Sigmoid colon (tissue), 7 donors: ENCODE measurements at places on chromosomes 3 and 15. TPM values are rescaled to one million over a fixed set of nuclear protein-coding genes. Genes with fewer than 3 reads are reported as not detected.

- DNase-seq: no peak
Observed at GRCh38 chr15:63185206-63185605, 4.2 kb upstream of the RAB8B start.

DNA sequence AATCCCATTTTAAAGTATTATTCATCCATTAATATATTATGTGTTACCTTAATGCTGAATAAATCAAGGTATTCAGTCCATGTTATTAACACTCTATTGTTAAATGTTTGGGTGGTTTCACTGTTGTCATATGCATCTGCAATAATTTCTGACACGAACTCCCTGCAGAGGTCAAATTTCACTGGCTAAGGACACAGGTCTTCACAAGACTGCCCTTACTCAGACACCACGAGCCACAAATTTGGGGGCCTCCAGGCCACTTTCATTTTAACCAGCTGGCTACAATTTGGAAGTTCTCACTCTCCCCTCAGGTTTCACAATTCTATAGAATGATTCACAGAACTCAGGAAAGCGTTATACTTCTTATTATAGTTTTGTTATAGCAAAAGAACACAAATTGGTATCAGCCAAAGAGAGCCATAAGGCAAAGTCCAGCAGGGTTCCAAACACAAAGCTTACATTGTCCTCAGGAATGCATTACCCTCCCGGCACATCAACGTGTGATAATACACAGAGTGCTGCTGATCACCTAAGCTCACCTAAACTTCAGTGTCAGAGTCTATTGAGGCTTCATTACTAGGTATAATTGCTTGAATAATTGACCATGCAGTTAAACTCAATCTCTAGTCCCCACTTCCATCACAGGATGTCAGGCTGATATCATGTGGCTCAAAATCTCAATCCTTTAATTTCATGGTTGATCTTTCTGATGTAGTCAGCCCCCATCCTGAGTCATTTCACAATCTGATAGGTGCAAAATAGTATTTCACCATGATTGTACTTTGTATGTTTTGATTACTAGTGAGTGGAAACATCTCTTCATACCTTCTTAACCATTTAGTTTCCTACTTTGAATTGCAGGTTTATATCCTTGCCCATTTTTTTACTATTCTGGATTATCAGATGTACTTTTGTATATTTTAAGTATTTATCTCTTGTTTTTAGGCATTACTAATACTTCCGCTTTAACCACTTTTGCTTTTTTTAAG is 441.4 kb upstream of the AGTR1 start:
- DNase-seq: no peak

- DNase-seq: no peak
Observed at GRCh38 chr3:13078163-13078905, 5.1 kb upstream of the IQSEC1 start.

- no peak for DNase-seq
Observed at GRCh38 chr15:68633231-68634121, 54.7 kb downstream of the CORO2B start.

DNA sequence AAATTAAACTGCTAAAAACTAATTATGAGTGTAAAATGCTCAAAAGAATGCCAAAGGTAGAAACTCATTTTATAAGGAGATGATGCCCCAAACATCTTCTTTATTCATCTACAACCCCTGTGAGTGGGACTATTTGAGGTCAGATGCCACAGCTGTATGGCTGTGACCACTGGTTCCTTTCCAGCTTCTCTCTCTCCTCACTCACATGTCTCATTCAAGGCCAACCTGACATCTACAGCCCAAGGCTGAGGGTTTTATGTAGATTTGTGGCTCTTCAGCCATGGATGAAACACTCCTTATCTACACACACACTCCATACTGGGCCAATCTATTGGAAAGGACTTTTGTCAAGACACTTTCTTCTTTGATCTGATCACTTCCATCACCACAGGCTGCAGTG is 231.3 kb downstream of the KCNMB2 start:
- no peak for DNase-seq

DNA sequence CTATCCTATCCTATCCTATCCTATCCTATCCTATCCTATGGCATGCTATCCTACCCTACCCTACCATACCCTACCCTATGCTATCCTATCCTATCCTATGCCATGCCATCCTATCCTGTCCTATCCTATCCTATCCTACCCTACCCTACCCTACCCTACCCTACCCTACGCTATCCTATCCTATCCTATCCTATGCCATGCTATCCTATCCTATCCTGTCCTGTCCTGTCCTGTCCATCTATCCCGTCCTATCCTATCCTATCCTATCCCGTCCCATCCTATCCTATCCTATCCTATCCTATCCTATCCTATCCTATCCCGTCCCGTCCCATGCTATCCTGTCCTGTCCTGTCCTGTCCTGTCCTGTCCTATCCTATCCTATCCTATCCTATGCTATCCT is 57.4 kb downstream of the SLC6A11 start:
- DNase-seq: no peak

Gene TRPM1
- polyA plus RNA-seq: not detected

Gene ZNF502
- 1.8 TPM for polyA plus RNA-seq

Gene GRAMD2A
- polyA plus RNA-seq: not detected

Gene NOP10
- polyA plus RNA-seq: 532 TPM
